ENCODE measurements at places on chromosomes 1 and 21. TPM values are rescaled to one million over a fixed set of nuclear protein-coding genes. Genes with fewer than 3 reads are reported as not detected.

The NUP210L gene
- total RNA-seq, result 0.18 TPM

The ECM1 gene
- total RNA-seq, result 0.78 TPM

The VAV3 gene
- 0.86 TPM for total RNA-seq

The CRNN gene
- not detected for total RNA-seq

The NTMT2 gene
- total RNA-seq, result not detected

The PIK3C2B gene
- total RNA-seq, result 23.3 TPM

The MTARC1 gene
- total RNA-seq, result 4.5 TPM

The C1orf167 gene
- 0.14 TPM for total RNA-seq

The FLG2 gene
- not detected for total RNA-seq

DNA sequence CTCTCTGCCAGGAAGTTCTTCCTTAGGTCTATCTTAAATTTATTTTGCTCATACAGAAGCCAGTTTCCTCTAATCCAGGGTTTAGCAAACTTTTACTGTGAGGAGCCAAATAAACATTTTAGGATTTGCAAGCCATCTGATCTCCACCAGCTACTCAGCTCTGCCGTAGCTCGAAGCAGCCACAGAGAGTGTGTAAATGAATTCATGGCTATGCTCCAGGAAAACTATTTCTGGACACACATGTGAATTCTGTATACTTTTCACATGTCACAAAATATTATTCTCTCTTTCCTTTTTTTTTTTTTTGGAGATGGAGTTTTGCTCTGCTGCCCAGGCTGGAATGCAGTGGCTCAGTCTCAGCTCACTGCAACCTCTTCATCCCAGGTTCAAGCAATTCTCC, 13.4 kb upstream of the AGTRAP start:
- no peak for DNase-seq

DNA sequence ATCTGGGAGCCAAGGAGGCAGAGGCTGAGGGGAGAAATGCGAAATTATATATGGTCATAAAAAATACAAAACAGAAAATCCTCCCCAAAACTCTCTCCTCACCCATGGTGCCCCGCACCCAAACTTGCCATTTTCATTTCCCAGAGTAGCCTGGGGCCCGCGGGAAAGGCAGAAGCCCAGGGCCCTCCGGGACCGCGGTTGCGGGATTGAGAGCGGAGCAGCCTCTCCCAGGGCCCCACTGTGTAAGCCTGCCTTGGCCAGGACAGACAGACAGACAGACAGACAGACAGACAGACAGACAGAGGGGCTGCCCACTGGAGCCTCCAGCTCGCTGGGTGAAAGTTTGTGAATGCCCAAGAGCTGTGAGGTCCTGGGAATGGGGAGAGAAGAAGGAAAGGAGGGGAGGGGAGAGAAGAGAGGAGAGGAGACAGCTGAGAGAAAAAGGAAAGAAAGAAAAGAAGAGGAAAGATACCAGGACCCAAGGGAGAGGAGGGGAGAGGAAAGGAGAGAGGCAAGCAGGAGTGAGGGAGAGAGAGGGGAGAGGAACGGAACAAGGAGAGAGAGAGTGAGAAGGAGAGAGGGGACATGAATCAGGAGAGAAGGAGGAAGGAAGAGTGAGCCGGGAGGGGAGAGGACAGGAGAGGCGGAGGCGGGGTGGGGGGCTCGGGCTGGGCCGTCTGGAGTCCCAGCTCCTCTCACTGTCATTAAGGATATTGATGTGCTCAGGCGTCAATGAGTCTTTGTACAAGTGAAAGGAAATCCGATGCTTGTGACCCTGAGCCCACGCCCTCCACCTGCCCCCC, 69.3 kb upstream of the CASZ1 start:
- DNase-seq, result no peak

DNA sequence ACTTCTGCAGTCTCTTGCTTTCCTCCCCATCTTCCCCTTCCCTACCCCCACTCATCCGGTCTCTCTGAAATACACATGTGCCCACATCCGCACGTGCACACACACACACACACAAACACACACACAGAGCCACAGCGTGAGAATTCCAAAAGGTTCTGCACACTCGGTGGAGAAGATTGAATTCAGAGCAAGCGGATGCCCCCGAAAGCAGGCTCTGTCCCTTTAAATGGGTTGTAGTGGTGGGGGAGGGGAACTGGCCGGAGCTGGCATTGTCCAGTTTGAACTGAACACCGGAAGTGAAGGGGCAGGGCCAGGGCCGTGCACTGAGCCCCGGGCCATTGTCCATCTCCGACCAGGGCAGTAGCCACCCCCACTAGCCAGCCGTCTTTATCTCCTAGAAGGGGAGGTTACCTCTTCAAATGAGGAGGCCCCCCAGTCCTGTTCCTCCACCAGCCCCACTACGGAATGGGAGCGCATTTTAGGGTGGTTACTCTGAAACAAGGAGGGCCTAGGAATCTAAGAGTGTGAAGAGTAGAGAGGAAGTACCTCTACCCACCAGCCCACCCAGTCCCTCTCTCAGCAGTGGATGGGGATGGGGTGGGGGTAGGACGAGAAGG, 1.3 kb upstream of the LIN28A start:
- peak; percentile 85 for DNase-seq

DNA sequence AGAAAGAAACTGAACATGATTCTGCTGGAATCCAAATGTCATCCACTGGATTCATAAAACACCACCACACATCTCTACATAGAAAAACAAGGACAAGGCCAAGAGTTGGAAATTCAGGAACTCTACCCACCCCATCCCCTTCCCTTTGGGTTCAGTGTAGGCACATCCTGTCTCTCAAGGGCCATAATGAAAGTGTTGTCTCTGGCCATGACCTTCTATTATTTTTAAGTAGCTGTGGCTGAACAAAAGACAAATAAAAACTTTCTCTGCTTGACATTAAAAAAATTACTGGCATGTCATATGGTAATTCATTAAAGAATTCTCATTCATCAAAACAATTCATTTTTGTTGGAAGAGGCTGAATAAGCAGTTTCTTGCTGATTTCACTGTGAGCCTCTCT, 54.9 kb upstream of the ZBTB18 start:
- no peak for DNase-seq

- no peak for DNase-seq
Observed at GRCh38 chr1:44747878-44748277, 8.2 kb downstream of the KIF2C start.

GRCh38 chr1:153939476-153939875, 7.0 kb downstream of the DENND4B start:
- DNase-seq, result no peak

DNA sequence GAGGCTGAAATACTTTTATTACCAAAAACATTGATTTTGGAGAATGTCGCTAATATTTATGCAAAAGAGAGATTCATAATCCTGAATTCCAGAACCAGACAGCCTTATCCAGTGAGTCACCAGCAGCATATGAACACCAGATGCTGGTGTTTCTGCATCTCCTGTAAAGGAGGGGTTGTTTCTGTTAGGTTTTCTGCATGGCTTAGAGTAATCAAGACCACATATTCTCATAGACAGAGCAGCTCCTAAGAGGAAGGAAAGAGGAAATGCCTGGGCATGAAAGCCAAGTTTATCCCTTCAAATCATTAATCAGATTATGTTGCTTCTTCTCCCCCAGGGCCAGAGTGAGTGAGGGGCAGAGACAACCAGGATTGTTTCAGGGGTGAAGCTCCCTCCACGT, 86.2 kb downstream of the NGF start:
- DNase-seq, result peak; percentile 90

- no peak for DNase-seq
Observed at GRCh38 chr1:73511038-73511437, 686.9 kb downstream of the LRRIQ3 start.

DNA sequence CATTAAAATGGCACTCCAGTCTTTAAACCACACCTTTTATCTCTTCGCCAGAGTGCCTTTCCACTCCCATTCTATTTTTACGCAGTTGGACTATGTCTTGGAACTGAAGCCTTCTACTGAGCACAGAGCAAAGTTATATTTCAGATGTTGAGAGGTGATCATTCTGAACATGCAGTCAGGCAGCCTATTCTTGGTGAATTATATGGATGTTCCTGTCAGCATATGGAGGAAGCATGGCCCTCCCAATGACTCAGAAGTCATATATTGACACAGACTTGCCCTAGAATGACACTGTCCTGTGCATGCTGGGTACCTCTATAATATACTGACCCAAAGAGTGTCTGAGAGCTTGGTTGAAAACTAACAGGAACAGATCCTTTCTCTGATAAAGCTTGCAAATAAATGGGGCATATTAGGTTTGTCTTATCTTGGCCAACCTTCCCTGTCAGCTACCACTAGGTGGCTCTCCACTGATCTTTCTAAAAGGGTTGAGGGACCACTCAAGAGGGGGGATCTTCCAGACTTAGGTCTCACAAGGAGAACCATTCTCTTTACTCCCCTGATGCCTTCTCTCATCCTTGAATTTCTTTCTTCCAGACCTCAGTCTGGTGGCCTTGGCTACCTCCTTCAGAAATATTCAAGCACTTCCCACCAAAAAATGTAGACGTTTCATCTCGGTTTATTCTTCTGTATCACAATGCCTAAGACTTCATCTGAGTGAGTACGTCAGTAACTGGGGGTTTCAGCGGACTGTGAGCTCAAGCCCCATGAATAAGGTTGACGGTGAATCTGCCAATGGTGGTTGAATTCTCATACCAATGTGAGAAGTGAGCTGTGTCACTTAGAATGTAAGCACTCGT, 11.8 kb upstream of the ALG14 start:
- peak; percentile 45 for DNase-seq

DNA sequence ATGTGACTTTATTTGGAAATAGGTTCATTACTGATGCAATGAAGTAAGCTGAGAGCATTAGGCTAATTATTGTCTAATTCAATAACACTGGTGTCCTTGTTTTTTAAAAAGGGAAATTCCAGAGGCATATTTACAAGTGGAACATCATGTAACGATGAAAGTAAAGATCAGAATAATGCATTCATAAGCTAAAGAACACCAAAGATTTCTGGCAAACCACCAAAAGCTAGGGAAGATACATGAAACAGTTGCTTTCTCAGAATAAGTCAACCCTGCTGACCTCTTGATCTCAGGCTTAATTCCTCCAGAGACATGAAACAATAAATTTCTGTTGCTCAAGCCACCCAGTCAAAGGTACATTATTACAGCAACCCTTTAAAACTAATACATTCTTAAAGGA, 20.3 kb upstream of the IFI16 start:
- DNase-seq, result no peak

DNA sequence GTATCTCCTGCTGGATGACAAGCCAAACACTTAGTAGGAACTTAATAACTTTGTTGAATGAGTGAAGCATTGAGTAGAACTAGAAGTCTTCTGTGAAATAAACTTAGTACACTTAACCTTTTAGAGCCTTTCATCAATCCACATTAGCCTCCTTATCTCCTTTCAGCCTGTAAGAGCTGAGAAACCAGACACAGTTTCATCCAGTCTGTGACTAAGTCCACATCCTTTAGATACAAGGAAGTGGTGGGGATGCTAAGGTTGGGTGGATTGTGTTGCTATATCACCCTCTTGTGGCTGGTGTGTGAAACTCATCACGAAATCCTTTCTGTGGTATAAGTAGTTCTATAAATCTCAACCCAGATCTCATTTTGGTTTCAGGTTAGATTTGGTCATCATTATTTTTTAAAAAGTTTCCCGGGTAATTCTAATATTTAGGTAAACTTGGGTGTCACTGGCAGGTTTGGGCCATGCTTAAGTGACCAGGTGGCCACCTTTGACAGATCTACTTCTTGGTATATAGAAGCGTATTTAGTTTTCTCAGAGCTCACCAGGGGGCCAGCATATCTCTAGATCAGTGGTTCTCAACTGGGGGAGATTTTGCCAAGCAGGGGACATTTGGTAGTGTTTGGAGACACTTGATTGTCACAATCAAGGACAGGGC, 27.8 kb upstream of the CD84 start:
- peak; percentile 79 for DNase-seq

GRCh38 chr1:46681333-46682034, 9.8 kb downstream of the TEX38 start:
- no peak for DNase-seq

DNA sequence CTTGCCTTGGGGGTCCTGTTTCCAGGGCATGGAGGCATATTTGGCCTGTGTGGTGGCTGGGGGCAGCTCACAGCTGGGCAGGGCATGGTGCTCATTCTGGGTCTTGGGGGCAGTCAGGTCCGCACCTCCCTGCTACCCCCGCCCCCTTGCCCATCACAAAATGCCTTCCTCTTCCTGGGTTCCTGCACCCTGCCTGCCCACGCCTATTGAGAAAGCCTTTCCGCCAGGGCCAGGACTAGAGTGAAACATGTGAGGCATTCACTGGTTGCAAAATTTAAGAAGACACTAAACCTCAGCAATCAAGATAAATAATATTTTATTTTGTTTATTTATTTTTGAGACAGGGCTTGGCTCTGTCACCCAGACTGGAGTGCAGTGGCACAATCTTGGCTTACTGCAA, 19.7 kb downstream of the PTAFR start:
- DNase-seq, result peak; percentile 31

GRCh38 chr1:77950873-77951272, 28.0 kb downstream of the FUBP1 start:
- no peak for DNase-seq

GRCh38 chr21:36640174-36640720, 58.7 kb upstream of the SIM2 start:
- DNase-seq, result no peak

DNA sequence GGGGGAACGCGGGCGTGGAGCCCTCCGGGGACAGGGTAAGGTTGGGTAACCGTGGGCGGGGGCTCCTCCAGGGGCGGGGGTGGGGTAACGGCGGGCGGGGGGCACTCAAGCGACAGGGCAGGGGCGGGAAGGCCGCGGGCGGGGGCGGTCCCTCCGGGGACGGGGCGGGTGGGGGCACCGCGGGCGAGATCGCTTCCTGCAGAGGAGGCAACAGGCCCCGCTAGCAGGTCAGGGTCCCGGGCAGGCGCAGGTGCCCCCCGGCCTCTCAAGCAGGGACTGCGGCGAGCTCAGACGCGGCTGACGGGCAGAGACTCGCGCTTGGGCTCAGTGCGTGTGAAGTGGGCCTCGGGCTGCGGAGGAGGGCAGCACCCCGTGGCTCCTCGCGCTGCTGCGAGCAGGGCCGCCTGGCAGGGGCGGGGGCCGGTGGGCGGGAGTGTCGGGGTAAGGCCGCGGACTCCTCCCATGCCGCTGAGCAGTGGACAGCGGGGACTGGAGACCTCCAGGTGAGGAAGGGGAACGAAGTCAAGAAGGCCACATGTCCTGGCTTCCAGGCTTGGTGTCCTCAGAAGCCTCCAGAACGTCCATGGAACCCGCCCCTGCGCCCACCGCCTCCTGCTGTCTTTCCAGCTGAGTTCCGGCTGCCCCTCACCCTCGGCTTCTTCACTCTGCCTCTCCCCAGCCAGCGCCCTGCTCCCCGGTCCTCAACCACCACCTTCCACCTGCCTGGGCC, 627 bp upstream of the GNB1 start:
- peak; percentile 83 for DNase-seq

DNA sequence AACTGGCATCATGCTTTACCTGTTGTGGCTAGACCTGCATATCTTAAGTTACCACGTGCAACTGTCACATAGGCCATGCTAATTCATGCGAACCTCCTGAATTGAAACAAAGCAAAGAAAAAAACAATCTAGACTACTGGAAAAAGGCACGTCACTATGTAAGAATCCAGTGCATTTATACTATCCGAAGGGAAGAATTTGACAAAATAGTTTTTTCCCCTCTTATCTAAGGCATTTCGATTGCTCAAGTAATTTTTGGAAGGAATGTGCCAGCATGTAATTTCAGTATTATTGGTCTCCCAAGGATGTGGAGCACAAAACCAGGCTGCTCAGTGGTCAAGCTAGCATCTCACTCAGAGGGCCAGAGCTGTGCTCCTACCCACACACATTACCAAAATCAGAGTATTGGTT, 31.5 kb upstream of the C1orf198 start:
- DNase-seq, result peak; percentile 97
